RKO (cell line): ENCODE measurements at places on chromosomes 1 and 21.

- no peak for DNase-seq
These were observed 251.8 kb upstream of the USP24 start for GRCh38 chr1:55466921-55467320.

GRCh38 chr1:107649023-107649422, 316.0 kb downstream of the VAV3 start:
- DNase-seq, result no peak

DNA sequence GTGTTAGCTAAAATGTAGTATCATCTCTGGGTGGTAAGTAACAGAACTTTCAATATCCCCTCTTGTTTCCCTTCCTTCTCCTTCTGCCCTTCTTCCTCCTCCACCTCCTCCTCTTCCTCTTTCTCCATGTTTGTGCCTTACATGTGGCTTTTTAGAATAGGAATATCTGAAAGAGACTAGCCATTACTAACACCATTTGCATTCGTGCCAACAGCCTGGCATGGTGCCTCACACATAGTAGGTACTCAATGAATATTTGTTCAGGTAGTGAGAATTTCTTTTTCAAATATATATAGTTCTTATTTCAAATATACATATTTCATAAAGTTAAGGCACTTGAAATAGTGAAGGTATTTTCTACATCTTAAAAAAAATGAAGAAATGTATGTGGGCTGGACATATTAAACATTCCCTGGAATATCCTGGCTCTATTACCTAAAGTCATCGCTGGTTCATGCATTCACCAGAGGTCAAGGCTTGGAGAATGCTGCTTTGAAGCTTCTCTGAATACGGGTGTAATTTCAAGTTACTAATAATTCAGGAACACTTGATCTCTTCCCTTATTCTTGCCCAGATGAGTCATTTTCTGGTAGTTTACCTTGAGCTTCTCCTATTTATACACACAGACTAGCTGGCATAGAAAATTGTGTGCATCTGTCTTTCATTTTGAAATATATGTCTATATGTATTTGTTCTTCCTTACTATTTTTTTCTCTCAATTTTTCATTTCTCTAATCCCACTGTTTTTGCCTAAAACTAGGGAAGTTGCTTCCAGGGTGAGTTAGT, 319.4 kb downstream of the TGFB2 start:
- DNase-seq, result no peak

DNA sequence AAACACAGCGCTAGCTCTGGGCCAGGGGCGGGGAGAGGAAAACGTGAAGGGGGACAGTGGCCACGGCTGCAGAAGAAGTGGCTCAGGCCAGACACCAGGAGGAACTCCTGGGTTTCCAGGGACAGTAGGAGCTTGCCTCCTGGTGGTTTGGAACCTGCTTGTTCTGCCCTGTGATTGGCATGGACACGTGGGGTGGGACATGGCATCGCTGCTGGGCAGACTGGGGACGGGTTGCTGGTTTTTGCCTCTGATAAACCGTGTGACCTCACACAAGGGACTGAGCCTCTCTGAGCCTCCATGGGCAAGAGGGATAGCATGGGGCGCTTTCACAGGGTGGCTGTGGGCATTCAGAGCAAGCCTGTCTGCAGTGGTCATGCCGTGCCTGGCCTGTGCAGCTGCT, 7.5 kb upstream of the PLCH2 start:
- no peak for DNase-seq

DNA sequence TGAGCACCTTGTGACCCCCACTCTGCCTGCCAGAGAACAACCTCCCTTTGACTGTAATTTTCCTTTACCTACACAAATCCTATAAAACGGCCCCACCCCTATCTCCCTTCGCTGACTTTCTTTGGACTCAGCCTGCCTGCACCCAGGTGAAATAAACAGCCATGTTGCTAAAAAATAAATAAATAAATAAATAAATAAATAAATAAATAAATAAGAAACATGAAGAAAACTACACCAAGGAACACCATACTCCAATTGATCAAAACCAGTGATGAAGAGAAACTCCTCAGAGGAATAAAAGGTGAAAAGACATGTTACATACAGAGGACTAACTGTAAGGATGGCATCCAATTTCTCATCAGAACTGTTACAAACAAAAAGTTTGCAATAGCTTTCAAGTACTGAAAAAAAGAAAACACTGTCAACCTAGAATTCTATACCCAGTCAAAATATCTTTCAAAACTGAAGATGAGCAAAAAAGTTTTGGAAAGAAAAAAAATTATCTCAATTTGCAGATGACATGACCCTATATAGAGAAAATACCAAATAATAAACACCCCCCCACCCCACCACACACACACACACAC, 28.4 kb downstream of the NBPF6 start:
- DNase-seq, result no peak

DNA sequence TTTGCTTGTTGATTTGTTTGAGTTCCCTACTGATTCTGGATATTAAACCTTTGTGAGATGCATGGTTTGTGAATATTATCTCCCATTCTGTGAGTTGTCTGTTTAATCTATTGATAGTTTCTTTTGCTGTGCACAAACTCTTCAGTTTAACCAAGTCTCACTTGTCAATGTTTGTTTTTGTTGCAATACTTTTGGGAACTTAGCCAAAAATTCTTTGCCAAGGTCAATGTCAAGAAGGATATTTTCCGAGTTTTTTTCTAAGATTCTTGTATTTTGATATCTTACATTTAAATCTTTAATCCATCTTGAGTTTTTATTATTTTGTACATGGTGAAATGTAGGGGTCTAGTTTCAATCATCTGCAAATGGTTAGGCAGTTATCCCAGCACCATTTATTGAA, 1230.7 kb upstream of the NCAM2 start:
- no peak for DNase-seq

- DNase-seq, result no peak
These were observed 1.5 kb upstream of the SLC30A2 start for GRCh38 chr1:26047278-26047874.

GRCh38 chr21:23936224-23936623, 1671.1 kb downstream of the MRPL39 start:
- DNase-seq, result peak; percentile 40

- DNase-seq, result no peak
These were observed 679.5 kb downstream of the MATN1 start for GRCh38 chr1:30043731-30044408.

DNA sequence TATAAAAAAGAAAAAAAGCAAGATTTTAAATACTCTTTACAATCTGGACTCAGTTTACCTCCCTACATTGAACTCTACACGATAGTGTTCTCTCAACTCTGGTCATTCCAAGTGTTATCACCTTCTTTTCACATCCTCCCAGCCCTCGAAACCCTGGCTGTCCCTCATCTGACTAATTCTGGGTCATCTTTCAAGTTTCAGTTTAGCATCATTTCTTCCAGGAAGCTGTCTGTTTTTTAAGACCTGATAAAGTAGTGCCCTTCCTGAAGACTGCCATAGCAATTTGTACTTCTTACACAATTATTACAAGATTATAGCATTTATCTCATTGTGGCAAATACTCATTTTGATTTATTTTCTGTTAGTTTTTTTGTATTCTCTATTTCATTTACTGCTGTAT, 1.2 kb downstream of the ALG14 start:
- DNase-seq, result peak; percentile 58

DNA sequence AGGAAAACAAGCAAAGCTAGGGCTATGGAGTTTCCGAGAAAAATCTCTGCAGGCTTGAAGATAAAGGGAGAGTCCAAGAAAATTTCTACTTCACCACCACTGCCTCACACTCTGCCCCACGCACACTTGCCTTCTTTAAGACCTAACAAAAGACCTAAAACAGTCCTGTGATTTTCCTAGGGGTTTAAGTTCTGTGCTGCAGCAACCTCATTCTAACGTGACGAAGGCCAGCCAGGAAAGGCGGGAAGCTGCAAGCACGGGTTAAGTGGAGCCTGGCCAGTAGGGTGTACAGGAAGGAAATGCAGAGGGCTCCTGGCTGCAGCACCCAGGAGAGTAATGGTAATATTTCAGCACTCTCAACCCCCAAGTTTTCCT, 1.5 kb downstream of the SPATA6 start:
- DNase-seq, result no peak

- no peak for DNase-seq
These were observed 5.7 kb downstream of the BCAR3 start for GRCh38 chr1:93675931-93676330.

DNA sequence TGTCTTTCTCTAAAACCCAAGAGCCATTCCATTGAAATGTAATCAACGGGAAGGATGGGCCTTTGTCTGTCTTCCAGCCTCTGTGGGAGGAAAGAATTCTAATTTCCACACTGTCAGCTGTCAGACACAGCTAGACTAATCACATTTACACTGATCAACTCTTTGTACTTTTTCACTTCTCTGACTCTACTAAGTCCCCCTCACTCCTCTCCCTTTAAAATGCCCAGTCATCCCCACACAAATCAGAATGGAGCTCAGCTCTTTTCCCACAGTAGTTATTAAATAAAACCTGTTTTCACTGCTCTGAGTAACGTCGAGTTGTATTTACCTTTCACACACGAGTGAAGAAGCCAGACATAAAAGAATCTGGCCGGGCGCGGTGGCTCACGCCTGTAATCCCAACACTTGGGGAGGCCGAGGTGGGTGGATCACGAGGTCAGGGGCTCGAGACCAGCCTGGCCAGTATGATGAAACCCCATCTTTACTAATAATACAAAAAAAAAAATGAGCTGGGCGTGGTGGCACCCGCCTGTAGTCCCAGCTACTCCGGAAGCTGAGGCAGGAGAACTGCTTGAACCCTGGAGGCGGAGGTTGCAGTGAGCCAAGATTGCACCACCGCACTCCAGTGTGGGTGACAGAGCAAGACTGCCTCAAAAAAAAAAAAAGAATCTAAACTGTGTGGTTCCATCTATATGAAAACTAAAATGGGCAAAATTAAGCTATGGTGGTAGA, 13.3 kb downstream of the ZBTB8OS start:
- DNase-seq, result no peak

DNA sequence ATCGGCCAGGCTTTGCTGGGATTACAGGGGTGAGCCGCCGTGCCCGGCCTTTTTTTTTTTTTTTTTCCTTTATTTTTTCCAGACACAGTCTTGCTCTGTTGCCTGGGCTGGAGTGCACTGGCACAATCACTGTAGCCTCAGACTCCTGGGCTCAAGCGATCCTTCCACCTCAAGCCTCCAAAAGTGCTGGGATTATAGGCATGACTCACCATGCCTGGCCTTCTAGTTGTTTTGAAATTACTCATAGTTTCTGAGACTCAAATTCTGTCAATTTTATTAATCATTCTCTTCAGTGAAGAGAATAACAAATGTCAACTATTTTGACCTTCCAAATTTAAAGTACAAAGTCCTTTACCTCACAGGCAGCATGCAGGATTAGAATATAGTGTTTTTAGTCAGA, 374.5 kb downstream of the PLA2G4A start:
- DNase-seq, result peak; percentile 61

GRCh38 chr1:88731475-88732269, 47.6 kb downstream of the PKN2 start:
- peak; percentile 17 for DNase-seq

GRCh38 chr21:36917471-36918158, 48.9 kb downstream of the HLCS start:
- peak; percentile 12 for DNase-seq

GRCh38 chr1:205627956-205628355, 3.9 kb downstream of the ELK4 start:
- DNase-seq, result no peak

GRCh38 chr1:75719810-75720209, 4.7 kb upstream of the ACADM start:
- no peak for DNase-seq

DNA sequence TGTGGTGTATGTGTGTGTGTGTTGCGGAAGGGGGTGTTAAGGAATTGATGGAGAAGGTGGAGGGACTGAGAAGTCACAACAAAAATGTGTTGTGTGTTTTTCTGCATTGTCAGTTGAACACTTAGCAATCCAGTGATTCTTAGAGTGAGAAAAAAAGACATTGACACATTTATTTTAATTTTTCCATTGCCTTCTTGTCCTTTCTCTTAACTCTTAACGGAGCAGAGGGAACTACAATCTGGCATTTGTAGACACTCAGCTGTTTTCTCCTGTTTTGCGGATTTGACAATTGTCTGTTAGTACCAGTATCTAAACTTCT, 725 bp downstream of the C1orf53 start:
- DNase-seq, result no peak

- no peak for DNase-seq
These were observed 11.0 kb downstream of the NHLH2 start for GRCh38 chr1:115829947-115830346.

DNA sequence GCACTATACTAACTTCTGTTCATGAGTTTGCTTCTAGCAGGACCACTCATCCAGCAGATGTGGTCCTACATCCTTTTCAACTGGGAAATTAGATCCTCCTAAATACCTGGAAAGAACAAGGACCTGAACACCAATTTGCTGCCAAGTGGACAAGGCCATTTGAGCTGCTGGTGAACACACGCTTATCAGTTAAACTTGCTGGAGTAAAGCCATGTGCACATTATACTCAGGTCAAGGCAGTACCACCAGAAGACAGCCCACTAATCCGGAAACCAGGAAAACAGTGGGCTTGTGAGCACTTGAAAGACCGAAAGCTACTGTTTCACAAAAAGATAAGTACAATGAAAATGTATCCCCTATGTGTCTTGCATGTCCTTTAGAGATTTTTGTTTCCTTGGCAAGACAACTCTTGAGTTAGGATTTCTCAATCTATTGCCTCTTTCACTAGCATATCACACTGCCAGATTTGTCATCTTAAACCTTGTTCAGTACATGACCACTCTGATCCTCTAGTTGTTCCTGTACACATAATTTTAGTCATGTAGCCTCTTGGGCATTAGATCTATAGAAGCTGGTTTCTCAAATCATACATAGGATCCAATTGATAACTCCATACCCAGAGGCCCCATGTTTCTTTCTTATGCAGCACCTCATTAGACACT, 4.5 kb upstream of the REN start:
- no peak for DNase-seq

- DNase-seq, result no peak
These were observed 18.9 kb upstream of the MEAF6 start for GRCh38 chr1:37533317-37534093.

GRCh38 chr1:11690397-11691301, 861 bp upstream of the DRAXIN start:
- no peak for DNase-seq

GRCh38 chr1:179761846-179762640, 19.0 kb downstream of the FAM163A start:
- no peak for DNase-seq

DNA sequence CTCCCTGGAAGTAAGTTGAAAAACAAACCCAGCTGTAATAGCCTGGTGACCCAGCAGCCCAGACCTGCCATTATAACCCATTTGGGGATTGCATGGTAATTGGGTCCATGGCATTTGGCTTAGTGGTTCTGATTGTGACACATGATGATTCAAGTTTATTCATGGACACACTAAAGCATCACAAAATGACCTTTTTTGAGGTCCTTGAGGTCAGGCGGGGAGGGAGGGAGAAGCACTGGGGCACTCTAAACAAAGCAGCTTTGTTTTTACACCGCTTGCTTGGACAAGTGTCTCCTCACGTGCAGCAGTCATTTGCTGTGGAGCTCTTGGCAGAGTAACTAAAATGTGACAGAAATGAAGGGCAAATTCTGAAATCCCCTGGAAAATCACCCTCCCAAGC, 241.0 kb upstream of the SGIP1 start:
- DNase-seq, result no peak

GRCh38 chr1:44848456-44849181, 5.6 kb upstream of the PTCH2 start:
- DNase-seq, result no peak

GRCh38 chr1:177035586-177035985, 128.9 kb downstream of the ASTN1 start:
- no peak for DNase-seq
